Pons (tissue), 1 donor: ENCODE measurements at places on chromosomes 12 and 14.

DNA sequence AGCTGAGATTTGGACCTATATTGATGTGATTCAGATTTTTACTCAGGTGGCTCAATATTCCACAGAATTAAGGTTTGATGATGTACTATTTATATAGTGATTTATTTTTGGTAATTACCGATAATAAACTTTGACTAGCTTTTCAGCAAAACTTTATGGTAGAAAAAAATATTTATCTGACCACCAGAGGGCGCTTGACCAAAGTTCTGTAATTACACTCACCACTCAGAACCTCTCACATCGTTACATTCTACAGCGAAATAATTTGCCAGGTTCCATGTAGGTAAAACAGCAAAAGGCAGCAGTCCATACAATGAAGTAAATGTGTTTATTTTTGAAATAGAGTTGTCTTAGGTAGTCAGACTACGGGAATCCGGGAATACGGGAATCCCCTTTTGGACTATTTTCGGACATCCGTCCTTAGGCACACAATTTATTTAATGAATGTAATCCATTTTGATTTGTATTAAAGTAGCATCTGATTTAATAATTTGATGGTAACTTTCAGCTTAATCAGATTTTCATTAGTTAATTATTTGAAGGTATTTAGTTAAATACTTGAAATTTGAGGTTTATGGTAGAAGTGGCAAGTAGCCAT lies 143.0 kb upstream of the DDHD1 start:
- peak; percentile 68 for DNase-seq

DNA sequence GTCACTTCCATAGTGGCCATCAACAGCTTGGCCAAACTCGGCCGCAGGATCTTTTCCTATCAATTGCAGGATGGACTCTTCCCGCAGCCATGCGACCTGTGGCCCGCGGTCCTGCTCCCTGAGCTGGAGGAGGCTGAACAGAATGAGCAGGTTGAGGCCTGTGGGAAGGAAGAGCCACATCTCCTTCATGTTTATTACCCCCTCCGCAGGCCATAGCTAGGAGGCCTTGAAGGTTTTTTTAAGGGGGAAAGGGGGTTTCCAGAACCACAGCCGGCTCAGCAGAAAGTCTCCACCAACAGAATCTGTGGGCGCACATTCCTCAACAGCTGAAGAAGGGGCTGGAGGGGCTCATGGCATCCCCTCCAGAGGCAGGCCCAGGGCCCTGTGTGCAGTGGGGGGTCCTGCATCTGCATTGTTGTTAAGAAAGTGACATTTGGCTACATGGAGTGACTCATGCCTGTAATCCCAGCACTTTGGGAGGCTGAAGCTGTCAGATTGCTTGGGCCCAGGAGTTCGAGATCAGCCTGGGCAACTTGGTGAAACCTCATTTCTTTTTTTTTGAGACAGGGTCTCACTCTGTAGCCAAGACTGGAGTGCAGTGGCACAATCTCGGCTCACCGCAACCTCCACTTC lies 25.2 kb upstream of the PPP1R13B start:
- DNase-seq, result no peak

- no peak for DNase-seq
Observed at GRCh38 chr12:72586456-72586855, 314.3 kb downstream of the TRHDE start.

- DNase-seq, result no peak
Observed at GRCh38 chr12:115521771-115522409, 755.6 kb downstream of the MED13L start.

DNA sequence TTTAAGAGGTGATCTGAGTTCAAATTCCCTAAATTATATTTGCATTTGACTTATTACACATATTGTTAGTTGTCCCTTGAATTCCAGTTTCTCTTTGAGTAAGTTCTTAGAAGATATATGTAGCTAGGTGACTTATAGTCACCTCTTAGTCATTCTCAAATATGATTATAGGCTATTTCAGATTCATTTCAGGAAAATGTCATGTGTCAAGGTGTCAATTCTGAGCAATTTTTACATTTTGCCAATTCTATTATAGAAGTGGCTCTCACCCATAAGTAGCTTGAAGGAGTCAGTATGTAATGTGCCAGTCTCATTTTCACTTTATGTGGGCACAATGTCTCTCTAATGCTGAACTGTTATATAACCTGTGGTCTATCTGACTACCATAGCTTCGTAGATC lies 623.4 kb downstream of the DIO2 start:
- no peak for DNase-seq

DNA sequence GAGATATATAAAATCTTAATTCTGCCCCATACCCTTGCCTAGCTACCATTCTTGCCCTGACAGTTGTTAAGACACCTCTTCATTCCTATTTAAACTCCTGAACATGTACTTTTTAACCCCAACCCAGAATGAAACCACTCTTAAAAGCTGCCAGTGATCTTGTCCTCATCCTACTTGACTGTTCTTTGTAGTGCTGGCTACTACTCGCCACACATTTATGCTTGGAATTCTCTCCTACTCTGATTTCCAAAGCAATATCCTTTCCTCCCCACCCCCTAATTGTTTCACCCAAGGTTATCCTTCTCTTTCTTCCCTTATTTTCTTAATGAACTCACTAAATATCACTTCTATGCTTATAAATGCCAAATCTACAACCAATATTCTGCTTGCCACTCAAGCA lies 4.1 kb downstream of the NFYB start:
- DNase-seq, result no peak

- DNase-seq, result no peak
Observed at GRCh38 chr12:107533218-107533617, 152.4 kb upstream of the PWP1 start.

DNA sequence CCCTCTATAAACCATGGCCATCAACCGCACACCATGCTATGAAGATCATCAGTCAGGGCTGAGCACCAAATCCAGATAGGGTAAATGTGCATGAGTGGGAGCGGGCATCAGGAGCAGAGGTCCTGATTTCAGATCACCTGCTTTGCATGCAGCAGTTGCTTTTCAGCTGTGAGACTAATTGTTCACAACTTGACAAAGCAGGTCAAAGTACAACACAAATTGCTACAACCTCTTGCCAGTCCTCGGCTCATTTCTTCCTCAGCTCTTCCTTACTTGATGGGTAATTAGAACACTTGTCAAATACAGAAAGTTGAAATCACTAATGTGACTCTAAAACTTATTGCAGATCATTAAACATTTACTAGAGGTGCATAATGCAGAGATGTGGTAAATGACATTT lies 171.6 kb downstream of the PPM1H start:
- no peak for DNase-seq

DNA sequence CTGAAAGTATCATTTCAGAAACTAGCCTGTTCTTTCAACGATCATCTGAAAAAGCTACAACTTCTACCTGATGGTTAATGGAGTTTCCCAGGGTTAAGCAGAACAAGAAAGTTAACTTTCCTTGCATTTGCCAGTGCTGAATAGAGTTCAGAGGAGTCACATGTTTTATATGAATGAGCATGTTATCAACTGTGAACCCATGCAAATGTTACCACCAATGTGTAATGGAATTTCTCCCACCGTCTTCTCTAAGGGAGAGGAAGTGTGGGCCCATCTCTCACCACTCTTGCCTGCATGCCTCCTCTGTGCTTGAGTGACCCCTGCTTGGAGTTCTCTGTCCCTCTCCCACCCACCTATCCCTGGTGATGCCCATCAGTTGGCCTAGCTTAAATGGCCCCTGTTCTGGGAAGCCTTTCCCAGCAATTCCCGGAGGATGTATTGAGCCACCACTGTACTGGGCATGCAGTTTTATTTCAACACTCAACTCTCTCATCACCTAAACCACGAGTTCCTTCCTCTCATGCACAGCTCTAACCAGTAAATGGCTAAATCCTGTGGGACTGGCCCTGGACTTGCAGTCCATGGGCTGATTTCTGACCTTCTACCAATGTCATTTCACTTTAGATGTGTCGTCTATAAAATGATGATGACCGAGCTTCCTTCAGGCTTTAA lies 159.8 kb downstream of the RPAP3 start:
- no peak for DNase-seq

DNA sequence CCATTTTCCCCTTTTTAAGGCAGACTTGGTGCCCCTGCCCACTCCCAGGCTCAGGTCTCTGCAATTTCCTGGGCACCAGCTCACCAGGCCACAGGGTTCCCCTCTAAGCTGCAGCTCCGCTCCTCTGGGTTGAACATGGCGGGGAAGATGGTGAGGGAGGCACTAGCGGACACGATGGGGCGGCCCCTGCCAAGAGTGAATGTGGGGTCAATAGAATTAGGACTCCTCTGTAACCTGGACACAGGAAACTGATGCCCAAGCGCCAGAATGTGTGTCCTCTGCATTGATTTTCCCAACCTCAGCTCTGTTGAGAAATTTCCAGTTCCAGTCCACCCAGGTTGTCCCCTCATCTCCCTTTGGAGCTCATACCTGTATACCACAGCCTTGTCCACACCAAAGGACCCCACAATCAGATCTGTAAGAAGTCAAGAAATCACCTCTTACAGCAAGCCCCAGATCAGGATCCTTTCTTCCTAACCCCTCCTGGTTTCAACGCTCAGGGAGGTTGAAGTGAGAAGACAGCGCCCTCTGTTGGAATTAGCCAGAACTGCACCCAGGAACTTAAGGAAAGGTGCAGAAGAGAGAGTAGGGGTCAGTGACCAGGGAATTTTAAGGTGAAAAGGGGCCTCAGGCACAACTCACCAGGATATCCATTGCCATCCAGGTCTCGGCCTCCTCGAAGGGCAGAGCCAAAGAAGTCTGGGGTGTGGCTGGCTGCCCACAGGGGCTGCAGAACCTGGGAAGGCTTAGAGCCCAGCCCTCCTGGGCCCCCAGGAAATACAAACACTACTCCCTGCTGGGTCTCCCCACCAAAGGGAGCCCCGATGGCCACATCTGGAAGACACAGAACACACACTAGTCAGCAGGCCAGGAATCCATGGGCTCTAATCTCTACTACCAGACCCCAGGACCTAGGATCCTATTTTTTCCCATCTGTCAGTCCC lies 14.7 kb downstream of the ITGA5 start:
- no peak for DNase-seq

DNA sequence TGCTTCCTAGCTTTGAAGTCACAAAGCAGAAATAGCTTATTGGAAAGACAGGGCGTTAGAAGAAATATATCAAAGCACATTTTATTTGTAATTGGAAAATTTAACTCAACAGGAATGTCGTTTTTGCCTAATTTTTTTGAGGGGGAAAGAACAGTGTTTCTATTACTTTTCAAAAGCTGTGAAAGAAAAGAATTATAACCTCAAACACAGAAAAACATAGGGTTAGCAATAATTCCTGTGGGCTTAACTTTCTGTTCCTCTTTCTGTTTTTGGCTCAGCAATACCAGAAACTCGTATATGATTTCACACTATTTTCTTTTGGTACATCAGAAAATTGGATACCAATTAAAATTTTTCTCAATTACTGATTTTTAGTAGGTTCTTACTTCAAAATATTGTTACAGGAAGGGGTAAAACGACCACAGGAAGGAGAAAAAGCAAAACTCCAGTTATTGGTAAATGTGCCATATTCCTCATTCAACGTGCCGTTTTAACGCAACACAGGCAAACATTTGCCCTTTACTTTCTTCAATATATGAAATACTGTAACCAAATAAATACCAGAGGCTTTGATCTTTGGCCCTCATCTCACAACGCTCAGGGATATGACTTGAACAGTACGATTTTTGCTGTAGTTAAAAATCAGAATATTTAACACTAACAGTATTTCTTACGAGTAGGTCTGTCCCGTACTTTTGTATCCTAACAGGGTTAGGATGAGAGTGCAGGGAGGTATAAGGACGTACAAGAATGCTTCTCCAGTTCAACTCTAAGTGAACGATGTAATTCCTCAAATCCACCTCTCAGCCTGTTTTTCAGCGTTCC lies 1.3 kb upstream of the RNU6-7 start:
- peak; percentile 17 for DNase-seq

DNA sequence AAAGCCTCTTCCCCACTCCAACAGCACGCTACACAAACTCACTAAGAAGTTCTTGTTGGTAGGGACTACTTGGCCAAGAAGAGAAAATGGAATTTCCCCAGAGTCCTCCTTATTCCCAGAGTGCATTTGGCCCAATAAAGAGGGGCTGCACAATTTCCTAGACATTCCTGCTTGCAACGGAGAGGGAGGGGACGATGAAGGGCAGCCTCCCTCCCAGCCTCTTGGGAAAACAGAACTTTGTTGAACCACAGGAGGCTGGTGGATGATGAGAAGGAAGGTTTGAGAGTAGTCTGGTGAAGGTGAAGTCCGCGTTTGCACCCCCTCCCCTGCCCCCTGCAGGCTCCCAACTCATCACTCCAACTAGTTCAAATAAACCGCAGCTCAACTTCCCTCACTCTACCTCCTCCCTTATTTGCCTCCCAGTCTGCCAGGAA lies 19.1 kb upstream of the TBX3 start:
- no peak for DNase-seq
